ENCODE measurements at places on chromosomes 4 and X.

GRCh38 chr4:186722796-186723291 is 812 bp downstream of the FAT1 start:
- DNase-seq = no peak

- no peak for DNase-seq
Measured at GRCh38 chr4:85761803-85762528, 287.0 kb downstream of the ARHGAP24 start.

- no peak for DNase-seq
Measured at GRCh38 chr4:162682651-162683050, 484.0 kb downstream of the NAF1 start.

DNA sequence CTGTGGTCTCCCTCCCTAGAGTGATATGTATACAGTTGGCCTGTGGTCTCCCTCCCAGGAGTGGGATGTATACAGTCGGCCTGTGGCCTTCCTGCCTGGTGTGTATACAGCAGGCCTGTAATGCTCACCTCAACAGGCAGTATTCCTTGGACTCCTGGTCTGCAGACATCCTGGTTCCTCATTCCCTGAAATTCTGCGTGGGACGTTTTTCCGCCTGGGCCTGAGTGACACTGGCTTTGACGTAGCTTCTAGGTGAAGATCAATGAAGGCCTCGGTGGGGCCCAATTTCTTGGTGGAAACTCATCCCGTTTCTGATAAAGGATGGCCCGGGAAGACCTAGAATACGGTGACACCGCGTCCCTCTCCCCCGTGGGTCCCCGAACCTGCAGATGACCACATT is 98.7 kb upstream of the PPP2R3B start:
- DNase-seq = no peak

DNA sequence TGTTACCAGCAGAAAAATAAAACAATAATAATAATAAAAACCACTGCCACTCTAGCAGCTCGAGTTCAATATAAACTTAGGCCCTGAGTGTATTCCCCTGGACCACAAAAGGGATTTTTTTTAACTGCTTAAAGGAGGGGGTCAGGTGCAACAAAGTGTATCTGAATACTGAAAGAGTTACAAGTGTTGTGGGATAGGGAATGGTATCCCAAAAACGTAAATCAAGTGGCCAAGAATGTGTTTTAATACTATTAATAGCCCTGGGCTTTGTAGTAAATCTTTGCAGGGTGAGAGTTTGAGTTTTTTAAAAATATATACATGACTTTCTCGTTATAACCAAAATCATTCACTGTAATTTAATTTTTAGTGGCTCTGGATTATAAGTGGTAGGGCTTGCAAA is 860.1 kb upstream of the INTU start:
- no peak for DNase-seq

DNA sequence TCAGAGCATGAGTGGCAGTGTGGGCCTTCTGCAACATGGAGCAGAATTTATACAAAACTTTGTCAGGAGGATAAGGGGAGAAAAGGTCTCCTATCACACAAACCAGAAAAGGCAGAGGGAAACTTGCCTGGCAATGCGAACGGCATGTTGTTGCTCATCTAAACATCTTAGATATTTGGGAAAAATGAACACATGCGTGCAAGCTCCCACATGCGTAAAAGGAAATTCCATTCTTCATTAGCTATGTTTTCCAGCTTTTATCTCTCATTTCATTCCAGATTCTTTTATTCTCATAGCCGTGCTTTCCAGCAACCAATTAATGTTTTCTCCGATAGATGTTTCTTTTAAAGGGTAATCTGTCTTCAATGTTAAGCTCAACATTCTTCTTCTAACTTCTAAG is 31.3 kb upstream of the GBA3 start:
- no peak for DNase-seq

Data from RWPE1 (cell line).